Activated naive CD4-positive, alpha-beta T cell (primary cell): ENCODE measurements at places on chromosomes 7 and 10.

GRCh38 chr7:98810153-98810802 lies 59.5 kb downstream of the TMEM130 start:
- no peak for DNase-seq

DNA sequence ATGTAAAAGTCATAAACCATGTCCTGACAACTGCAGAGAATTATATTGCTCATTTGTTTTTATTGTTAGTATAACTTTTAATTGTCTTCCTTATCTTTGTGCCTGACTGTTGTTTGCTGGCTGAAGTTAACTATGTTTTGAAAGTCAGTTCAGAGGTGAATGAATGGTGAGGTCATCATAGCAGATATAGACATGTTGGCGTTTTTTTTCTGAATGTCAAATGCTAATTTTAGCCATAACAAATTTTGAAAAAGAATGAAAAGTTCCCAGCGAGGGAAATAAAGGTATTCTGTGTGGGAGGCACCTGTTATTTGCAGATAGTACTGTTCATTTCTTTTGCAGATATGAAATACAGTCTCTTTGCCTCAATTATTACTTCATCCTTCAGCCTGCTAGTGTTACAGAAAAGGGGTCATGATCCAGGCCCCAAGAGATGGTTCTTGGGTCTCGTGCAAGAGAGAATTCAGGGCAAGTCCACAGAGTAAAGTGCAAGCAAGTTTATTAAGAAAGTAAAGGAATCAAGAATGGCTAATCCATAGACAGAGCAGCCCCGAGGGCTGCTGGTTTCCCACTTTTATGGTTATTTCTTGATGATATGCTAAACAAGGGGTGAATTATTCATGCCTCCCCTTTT lies 96.5 kb downstream of the CAMK1D start:
- no peak for DNase-seq

- no peak for DNase-seq
Observed at GRCh38 chr10:119253433-119254174, 46.2 kb downstream of the GRK5 start.

DNA sequence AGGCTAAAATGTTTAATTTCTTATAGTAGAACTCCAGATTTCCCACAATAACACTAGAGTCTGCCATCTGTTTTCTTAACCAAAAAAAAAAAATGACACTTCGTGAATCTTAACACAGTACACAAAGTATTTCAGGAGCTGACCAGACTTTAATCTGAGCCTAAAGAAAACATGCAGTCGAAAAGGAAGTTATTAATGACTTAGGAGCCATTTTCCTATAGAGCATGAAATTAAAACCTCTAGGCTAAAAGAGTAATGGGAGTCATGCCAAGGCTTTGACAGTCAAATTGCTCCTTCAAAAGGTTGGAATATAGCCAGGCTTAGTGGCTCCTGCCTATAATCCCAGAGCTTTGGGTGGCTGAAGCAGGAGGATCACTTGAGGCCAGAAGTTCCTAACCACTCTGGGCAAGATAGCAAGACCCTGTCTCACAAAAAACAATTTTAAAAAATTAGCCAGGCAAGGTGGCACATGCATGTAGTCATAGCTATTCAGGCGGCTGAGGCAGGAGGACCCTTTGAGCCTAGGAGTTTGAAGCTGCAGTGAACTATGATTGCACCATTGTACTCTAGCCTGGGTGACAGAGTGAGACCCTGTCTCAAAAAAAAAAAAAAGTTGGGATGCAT lies 13.6 kb downstream of the MICU1 start:
- no peak for DNase-seq

DNA sequence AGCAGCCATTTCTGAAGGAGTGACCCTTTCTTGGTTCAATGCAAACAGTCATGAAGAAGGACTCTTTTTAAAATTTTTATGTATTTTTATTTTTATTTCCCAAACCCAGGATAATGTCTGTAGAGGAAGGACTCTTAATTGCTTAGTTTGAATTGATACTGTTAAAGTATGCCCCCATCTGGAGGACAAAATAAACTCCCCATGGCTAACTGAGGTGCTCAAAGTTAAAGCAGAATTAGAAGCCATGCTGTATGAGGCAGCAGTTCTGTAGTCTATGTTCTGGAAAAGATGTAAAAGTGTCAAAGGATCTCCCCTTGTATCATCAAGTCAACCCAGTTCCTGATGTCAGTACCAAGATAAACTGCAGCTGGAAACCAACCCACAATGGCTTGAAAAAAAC lies 617.9 kb upstream of the GRM3 start:
- no peak for DNase-seq

- DNase-seq: no peak
Observed at GRCh38 chr10:120555436-120555835, 98.4 kb downstream of the PLPP4 start.

DNA sequence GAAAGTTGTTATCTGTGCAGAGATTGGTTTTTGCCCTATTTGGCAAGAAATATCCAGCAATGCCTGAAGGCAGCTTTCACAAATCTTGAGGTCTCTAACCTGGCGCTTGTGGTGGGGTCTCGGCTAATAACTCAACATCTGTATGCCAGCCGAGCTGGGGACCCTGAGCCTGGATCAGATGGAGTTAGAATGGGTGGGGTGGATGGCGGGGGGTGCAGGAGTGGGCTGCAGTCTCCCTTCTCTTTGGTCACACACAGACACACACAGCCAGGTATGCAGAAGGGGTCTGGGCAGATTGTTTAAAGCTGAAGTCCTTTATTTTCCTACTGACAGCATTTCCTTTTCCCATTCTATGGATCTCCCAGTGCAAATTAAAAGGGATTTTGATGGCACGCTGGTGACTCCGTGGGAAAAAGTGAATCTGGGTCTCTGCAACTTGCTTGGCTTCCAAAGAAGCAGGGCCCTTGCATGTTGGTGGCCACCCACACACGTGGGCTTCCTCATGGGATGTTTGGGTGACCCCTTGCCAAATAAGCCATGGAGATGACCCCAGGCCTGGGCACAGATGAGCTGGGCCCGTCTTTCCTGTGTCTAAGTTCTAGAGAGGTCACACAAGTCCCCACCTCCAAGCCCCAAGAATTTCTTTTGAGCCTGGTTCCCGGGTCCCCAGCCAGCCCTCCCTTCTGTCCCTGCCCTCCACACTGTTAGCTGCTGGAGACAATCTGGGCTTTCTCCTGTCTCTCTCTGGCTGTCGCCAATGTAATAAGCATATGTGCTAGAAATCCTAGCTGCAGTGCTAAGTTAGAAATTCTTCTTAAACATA lies 39.9 kb upstream of the EMX2 start:
- no peak for DNase-seq

GRCh38 chr10:14010101-14010558 lies 320.6 kb downstream of the FRMD4A start:
- no peak for DNase-seq

DNA sequence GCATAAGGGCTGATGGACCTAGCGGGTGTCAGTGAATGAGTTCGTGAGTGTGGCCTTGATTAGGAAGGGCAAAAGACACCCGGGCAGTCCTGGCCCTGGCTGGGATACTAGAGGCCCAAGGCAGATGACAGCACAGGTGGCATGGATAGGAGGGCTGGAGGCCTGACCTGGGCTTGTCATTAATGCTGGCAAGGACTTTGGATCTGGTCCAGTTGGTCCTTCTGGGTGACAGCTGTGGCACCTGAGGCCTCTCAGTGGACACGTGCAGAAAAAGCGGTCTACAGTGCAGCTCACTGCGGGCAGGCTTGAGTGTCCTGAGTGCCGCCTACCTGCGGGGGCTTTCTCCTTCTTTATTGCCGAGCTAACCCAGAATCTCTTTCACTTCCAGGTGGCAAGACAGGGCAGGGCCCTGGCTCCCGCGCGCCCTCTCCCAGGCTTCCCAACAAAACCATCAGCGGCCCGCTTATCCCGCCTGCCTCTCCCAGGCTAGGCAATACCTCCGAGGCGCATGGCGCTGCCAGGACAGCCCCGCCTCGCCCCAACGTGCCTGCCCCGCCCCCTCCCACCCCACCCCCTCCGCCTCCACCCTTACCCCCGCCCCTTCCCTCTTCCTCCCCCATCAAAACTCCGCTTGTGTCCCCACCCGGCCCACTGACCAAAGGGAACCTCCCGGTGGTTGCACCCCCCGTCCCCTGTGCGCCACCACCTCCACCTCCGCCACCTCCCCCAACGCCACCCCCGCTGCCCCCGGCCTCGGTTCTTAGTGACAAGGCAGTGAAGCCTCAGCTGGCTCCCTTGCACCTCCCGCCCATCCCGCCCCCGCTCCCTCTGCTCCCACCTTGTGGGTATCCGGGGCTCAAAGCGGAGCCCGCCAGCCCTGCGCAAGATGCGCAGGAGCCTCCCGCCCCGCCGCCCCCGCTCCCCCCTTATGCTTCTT lies 77.4 kb downstream of the WIPF3 start:
- DNase-seq: no peak

DNA sequence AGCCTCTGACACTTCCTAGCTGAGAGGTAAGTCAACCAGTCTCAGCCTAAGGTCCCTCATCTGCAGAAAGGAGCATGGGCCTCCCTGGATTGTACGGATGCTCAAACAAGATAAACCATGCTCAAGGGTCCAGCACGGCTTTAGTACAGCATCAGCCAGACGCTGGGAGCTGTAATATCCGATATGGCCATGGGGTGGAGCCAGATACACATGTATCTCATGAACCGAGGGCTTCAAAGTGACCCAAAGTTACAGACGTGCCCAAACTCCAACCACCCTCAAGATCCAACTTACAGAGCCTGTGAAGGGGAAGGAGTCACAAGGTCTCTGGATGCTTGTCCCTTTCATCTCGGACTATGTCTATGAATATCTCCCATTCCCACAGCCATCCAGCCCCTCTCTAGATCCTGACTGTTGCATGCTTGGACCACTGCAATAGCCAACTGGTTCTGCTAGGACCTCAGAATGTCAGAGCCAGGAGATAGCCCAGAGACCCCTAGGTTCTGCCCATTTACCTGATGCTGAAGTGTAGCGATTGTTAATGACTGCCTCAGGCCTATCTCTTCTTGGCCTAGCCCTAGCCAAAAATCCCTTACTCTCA lies 142.4 kb downstream of the SH3PXD2A start:
- DNase-seq: peak; percentile 48

GRCh38 chr7:74498996-74499834 lies 45.5 kb downstream of the GTF2IRD1 start:
- no peak for DNase-seq

DNA sequence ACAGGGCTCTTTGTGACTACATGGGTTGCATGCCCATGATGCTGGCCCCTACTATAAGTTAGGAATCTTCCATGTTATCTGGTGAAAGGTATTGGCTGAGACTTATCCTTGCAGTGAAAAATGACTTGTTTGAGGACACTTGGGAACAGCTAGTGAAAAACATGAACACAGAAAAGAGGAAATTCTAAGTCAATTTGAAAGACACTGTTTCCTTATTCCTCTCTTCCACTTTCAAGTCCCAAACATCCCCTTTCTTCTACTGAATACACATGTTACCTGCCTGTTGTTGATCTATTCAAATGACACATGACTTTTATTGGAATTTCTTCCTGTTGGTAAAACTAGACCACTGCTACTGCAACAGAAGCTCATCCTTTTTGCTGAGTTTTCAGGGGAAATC lies 29.5 kb upstream of the PRKCQ start:
- no peak for DNase-seq

DNA sequence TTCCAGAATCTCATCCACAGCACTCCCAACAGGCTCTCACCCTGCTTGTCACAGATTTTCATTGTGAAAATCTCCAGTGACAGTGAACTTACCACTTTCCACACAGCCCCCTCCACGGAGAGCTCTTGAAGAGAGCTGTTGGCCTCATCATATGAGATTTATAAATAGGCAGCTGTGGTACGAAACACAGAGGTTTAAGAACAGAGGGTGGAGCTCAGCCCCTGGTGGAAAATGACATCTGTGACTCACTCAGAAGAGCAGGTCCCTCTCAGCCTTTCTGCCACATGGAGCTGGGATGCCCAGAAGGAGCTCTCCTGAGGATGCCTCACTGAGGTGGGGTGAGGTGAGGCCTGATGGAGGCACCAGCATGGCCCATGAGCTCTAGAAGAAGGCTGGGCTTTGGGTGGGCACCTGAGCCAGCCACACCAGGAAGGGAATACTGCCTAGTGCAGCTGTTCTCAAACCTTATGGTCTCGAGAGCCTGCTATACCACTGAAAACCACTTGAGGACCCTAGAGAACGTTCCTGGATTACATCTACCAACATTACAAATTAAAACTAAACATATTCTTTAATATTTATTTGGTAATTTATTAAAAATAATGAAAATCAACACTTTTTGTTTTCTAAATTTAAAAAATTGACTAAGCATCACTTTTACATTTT lies 25.8 kb upstream of the EEPD1 start:
- DNase-seq: no peak

DNA sequence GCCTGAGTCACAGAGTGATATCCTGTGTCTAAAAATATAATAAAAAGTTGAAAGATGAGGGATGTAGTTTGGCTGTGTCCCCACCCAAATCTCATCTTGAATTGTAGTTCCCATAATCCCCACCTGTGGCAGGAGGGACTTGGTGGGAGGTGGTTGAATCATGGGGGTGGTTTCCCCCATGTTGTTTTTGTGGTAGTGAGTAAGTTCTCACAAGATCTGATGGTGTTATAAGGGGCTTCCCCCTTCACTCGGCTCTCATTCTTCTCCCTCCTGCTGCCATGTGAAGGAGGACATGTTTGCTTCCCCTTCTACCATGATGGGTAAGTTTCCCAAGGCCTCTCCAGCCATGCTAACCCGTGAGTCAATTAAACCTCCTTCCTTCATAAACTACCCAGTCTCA lies 25.1 kb upstream of the UBE3C start:
- no peak for DNase-seq

- no peak for DNase-seq
Observed at GRCh38 chr10:84256510-84257342, 11.9 kb downstream of the RGR start.

- no peak for DNase-seq
Observed at GRCh38 chr10:77922566-77923179, 3.9 kb downstream of the DLG5 start.

DNA sequence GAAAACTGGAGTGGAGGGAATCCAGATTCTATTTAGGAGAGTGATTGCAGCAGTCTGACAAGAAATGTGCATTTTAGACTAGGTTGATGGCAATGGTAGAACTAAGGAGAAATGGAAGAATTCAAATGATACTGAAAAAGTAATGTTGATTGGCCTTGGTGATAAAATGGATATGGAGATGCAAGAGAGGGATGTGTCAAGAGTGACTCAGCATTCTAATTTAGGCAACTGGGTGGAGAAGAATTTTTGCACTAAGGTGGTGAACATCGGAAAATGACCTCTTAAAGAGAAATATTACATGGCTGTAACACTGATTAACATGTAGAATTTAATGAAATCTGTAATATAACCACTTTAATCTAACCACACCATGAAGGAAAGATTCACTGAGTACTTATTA lies 806.5 kb downstream of the PHTF2 start:
- no peak for DNase-seq

DNA sequence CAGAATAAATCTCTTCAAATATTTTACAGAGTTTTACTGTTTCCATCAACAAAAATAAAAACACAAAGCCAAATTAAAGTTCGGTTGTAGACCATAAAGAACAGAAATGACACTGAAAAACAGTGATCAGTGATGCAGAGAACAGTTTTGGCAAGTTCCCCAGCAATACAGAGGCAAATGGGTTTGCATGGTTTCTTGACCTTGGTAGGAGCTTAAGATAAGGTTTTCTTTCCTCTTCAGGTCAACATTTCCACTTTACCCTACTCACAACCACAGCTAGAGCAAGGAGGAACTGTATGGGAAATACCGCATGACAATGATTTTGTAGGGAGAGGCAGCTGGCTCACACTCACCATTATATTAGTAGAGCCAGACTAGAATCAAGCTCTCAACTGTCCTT lies 199.5 kb downstream of the SH2D4B start:
- no peak for DNase-seq
